CD4-positive, alpha-beta memory T cell (primary cell): ENCODE measurements at places on chromosomes 2 and 18.

GRCh38 chr2:225002656-225003045, 39.6 kb downstream of the DOCK10 start:
- no peak for DNase-seq

GRCh38 chr2:219254590-219255201, 978 bp upstream of the TUBA4A start:
- peak; percentile 75 for DNase-seq

- no peak for DNase-seq
Observed at GRCh38 chr2:44957656-44958327, 16.3 kb downstream of the SIX3 start.

- DNase-seq: no peak
Observed at GRCh38 chr2:108444941-108445840, 3.8 kb upstream of the GCC2 start.

DNA sequence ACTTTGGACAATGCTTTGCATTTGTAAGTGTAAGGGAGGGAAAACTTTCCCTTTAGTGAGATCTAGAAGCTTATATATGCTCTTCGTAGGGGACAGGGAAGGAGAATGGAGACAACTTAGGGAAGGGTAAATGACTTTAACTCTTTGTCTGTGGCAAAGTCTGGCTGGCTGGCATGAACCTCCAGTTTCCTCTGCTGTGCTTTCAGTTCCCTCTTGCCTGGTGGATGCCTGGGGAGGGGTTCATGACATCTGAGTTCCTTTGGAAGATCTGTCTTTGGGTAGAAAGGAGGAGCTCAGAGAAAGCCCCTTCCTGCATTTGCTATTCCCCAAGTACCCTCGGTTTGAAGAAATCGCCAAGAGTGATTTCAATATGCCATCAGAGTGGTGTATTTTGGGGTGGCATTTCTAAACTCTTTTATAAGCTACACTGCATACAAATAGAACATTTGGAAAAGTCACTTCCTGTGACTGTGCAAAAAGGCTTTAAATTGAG, 143.6 kb downstream of the VAPA start:
- no peak for DNase-seq

GRCh38 chr2:138602166-138602460, 100.5 kb downstream of the SPOPL start:
- DNase-seq: no peak

DNA sequence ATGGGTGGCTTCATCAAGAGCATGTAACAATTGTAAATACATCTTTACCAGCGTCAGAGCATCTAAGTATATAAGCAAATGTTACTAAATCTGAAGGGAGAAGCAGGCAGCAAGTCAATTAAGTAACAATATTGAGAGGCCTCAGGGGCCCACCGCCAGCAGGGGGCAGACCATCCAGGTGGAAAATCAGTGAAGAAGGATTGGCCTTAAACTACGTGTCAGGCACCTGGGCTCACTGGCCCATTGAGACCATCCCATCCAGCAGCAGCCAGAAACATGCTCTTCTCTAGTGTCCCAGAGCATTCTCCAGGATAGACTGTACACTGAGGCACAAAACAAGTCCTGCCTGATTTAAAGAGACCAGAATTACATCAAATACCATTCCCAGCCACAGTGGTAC, 96.2 kb upstream of the SNTG2 start:
- DNase-seq: no peak

- no peak for DNase-seq
Observed at GRCh38 chr18:23875966-23876895, 138.3 kb upstream of the TTC39C start.

DNA sequence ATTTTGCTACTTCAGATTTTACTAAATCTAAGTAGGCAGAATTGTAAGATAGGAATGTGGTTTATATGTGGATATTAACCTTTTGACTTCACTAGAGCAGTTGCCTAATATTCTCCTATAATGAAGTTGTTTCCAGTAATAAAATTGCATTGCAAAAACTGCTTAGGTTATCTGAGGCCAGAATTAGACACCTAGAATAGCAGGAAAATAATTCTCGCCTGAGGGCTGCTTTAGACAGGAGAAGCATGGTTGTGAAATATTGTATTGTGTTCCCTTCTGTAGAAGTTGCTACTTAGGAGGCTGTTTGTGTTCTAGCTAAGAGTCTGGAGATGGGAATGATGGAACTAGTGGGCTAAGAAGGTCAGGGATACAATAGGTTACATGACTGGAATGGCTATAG, 146.3 kb downstream of the PLCL1 start:
- DNase-seq: no peak

DNA sequence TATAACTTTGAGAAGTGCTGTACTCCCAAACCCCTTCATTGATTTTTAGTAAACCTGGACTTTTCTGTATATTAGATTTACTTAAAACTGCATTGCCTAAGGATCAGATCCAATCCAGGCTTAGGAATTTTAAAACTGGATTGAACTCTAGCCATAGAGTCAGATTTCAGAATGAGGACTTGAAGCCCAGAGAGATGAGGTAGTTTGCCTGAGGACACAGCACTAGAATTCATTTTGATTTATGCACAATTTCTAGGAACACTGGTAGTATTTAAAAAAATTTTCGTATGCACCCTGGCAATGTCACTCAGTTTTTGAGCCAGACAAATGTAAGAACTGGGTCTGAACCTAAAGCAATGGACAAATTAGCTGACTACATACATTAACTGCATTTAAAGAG, 144.9 kb downstream of the KCTD1 start:
- no peak for DNase-seq

- DNase-seq: peak; percentile 71
Observed at GRCh38 chr2:157443795-157444640, at the start of gene CYTIP. Gene CYTIP (minus strand): TSS chr2:157444089. CDS start chr2:157444020, 69 bp downstream.

- DNase-seq: no peak
Observed at GRCh38 chr2:129821445-129821844, 158.0 kb upstream of the RAB6C start.

GRCh38 chr2:120957905-120958304, 222.2 kb downstream of the GLI2 start:
- DNase-seq: no peak

- DNase-seq: no peak
Observed at GRCh38 chr2:134392442-134393074, 138.7 kb downstream of the MGAT5 start.

- DNase-seq: no peak
Observed at GRCh38 chr2:48927355-48927754, 171.8 kb upstream of the LHCGR start.

- no peak for DNase-seq
Observed at GRCh38 chr18:5288517-5288935, 7.0 kb downstream of the ZBTB14 start.

DNA sequence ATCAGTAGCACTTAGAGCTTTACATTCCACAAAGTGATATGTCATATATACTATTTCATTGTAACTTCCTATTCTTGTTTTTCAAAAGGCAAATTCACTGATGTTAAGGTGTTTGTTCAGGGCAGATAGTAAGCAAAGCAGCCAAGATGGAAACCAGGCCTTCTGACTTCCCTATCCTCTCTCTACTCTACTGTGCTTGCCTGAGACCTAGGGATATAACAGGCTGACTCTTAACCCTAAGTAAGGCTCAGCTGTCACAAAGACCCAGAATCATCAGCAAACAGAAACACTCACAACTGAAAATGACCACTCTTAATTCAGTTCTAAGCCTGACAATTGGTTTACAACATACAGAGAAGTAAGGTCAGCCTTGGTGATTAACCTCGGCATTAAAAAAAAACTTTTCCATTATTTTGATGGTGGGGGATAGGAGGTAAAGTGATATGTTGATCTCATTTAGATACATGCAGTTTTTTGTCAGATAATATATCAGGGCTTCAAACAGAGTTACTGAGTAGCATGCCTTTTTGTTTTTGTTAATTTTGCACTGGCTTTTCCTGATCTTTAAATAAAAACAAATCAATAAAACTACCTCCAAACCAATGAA, 95.4 kb upstream of the CHRNA1 start:
- no peak for DNase-seq

GRCh38 chr18:49795612-49796552, 17.5 kb downstream of the ACAA2 start:
- no peak for DNase-seq

DNA sequence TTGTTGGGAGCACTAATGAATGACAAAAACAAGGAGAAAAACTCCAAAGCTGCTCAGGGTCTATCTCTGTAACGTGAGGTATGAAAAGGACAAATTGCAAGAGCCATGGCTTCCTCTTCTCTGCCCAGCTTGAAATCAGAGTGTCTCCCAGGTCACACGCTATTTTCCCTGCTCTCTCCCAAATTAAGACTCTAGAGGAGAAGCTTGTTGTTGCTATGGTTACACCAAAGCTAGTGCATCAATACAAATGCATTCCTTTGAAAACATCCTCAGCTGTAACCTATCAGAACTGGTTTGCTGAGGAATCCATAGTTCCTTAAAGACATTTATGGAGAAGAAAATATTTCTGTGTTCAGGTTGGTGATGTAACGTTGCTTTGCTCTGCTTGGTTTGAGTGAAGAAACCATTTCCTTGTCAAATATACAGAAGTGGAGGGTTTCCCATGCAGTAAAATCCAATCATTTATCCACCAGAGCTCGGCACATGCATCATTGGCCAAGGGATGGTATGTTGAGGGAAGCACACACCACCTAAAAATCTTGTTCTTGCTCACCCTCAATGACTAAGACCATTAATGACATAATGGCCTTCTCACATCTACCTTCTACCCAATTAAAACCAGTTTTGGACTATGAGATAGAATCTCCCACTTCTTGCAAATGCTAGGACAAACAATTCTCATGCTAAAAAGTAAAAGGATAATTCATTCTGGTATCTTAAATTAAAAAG, 2135.6 kb upstream of the CELF4 start:
- DNase-seq: no peak

DNA sequence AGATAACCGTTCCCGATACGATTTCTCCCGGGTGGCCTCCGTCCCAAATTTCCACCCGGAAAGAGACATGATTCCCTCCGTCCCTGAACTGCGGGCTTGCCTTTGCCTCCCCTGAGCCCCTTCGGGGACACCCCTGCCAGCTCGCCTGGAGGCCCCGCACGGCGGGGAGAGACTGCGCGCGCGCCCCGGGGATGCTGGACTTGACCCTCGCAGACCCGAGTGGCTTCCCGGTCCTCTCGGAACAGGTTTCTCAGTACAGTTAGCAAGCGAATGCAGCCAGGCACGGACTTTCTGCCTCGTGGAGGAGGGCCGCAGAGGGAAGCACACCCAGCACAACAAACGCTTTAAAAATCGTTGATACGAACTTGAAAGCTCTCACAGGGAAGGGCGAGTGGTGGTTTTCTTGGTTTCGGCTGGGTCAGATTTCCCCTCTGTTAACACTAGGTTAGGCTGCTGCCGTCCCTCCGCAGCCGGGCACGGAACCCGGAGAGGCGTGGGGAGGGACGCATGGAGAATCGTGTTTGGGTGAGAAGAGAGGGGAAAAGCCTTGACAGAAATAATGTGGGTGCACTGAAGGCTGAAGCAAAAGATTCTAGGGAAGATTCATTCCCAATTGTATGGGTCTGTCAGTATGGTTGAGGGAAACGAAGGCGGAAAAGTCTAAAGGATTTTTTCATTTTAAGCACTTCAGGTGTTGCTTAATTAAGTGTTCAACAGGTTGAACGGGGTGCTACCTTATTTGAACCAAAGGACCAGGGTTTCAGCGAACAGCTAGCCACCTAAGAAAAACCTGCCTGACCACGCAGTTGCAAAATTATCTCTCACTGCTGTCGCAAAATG, 916 bp downstream of the TNFRSF11A start:
- DNase-seq: peak; percentile 17

DNA sequence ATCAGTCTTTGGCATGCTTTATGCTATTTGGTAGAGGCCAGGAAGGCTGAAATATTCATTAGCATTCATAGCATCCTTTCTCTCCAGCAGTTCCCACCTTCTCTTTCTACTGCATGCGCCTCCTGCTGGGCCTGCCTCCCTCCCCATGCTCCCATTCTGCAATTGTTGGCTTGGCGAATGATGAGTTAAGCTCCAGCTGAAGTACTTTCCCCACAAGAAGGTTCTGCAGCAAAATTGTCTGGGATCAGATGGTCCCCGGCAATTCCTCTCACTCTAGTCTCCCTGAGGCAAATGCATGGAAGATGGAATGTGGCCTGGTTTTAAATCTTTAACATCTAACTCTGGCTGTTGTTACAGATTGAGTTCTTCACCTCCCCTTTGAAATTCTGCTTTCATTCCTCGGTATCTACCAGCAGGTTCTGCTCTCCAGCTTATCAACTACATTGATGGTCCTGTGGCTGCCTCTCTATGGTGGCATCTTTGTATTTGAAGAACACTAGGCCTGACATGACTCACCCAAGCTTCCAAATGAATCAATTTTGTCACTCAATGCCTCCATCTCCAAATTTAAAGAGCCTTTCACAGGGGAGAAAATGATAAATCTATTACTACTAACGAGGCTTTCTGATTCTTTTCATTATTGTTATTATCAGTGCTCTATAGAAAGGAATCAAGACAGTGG, 55.9 kb downstream of the KCTD18 start:
- no peak for DNase-seq

- DNase-seq: no peak
Observed at GRCh38 chr2:10170256-10170655, 47.7 kb downstream of the RRM2 start.

DNA sequence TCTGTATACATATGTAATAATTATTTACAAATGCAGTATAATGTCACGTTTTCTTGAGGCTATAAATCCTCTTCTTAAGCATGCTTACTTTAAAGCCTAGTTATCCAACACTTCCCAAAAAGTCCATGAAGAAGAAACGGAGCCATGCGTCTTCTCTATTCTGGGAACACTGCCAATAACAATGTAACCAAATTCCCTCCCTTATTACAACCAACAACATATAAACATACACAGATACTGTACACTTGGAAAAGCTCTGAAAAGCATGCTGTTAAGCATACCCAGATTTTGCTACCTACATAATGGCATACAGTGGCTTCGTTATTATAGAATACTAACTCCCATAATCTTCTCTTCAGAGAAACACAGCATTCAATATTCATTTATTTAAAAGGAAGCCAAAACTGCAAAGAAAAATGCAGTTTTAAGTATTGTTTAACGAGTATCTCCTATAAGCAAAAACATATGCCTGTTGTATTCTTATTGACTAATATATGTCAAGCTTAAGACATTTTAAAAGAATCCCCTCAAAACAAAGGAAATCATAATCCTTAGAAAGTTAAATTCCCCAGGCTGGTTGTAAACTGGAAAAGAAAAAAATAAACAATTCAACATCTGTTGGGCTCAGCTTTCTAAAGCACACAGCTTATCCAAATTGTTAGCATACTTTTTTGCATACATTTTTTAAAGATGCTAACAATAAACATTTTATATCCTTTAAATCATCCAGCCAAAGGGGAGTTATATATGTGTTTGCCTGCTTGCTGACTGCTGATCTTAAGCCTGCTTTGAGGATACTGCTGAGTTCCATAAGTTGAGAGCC, 83.4 kb downstream of the SLC25A12 start:
- no peak for DNase-seq

- DNase-seq: no peak
Observed at GRCh38 chr2:80896576-80896975, 592.0 kb upstream of the LRRTM1 start.
